ENCODE measurements at places on chromosomes 5 and 9.

DNA sequence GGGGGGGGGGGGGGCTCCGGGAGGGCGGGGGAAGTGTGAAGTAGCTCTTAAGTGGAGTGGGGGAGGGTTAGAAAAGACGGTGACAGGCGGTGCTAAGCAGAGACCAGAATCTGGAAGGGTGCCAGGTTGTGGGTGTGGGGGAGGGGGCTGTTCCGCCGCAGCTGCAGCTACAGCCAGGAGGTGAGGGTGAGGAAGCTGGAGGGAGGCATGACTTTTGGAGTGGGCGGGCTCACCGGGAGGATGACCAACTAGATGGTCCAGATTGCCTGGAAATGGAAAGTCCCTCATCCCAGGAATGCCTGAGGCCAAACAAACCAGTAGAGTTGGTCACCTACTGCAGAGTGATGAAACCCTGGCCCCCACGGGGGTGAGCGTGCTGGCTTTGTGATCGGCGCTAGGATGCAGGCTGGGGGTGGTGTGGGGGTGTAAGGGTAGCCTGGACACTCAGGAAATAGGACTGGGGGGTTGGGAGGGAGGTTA is 158.1 kb upstream of the SHB start:
- DNase-seq = peak; percentile 41

DNA sequence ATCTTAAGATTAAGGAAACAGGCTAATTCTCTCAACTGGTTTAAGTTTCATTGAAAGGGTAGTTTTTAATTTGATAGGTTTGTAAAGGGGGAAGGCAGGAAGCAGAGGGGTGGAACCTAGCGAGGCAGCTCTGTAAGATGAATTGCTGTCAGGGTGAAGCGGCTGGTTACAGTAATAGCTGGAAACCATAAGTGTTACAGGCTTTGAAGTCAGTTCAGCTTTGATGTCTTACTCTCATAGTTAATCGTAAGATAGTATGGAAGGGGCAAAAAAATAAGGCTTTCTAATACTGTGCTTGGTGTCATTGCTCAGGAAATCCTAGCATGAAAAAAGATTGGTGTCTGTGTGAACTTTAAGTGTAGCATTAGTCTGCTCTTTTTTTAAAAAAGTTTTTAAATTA is 20.3 kb downstream of the POU5F2 start:
- no peak for DNase-seq

- DNase-seq = no peak
Measured at GRCh38 chr9:86072394-86072877, 26.9 kb downstream of the GOLM1 start.

DNA sequence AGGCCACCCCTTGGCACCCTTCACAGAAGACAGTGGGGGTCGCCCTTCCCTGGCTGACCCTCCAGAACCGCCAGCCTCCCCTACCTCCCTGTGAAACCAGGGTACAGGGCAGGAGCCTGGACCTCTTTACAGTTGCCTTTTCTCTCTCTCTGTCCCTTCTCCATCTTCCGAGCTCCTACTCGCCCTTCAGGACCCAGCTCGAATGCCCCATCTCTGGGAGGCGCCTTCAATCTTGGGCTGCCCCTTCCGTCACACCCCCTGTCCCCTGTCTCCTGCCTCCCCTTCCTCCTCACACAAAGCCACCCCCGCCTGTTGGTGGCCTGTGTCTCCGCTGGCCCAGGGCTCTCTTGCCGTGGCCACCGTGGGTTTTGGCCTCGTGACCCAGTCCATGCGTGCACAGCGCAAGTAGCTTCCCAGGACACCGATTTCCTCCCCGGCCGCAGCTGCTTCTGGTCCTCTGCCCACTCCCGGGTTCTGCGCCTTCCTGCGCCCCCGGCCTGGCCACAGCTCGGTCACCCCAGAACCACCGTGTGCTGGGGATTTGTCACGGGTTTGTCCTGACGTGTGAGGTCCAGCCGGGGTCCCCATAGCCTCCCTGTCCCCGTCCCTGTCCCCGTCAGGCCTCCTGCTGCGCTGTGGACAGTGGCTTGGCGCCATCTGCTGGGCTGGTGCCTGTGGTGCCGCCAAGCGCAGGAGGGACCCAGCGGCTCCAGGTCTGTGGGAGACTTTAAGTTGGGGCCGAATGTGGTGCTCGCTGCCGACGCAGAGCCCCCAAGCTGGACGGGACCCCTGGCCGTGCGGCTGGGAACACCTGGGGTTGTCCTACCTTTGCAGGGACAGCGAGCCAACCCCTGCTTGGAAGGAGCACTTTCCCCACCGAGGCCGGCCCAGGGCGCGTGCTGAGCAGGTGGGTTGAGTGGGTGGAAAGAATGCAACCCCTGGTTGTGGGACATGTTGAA is 4.0 kb upstream of the TMEM250 start:
- no peak for DNase-seq

DNA sequence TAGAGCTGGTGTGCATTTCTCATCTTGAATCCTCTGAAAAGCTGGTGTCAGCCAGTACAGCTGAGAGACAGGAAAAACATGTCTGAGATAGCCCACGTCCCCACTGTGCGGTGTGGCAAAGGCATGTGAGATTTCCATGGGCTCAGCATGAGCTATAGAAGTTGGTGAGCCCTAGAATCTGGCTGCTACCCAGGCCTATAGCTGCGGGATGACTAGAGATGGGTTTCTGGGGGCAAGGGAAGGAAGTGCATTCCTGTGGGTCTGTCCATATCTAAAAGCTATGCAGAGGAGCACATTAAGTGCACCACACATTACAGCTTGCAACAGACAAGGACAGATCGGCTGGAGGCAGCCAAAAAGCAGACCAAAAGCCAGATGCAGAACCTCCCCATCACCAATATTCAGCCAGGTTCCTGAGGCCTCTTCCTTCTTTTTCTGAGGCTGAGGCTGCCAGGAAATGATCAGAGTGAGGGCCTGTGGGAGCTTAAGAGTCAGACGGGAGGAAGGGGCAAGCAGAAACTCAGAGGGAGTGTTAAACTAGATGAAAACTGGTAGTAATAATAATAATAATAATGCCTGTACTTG is 55.8 kb upstream of the RANBP3L start:
- DNase-seq = no peak

DNA sequence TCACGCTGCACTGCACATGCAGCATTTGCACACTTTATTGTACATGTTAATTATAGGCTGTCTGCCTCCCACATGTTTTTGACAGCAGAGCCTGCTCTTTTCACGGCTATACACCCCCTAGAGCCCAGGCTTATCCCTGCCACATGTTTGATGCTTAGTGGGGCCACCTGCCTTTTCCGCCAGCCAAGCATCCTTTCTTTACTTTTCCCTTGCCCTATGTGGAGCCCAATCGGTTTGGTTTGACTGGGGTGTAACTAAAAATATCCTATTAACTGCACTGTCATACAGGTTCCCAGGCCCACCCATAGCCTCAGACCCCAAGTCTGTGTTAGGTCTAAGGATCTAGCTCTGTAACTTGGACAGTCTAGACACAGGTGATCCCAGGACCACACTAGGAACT is 18.9 kb upstream of the S1PR3 start:
- no peak for DNase-seq

- DNase-seq = peak; percentile 28
Measured at GRCh38 chr9:21974722-21975409, 19.3 kb downstream of the CDKN2A start.

DNA sequence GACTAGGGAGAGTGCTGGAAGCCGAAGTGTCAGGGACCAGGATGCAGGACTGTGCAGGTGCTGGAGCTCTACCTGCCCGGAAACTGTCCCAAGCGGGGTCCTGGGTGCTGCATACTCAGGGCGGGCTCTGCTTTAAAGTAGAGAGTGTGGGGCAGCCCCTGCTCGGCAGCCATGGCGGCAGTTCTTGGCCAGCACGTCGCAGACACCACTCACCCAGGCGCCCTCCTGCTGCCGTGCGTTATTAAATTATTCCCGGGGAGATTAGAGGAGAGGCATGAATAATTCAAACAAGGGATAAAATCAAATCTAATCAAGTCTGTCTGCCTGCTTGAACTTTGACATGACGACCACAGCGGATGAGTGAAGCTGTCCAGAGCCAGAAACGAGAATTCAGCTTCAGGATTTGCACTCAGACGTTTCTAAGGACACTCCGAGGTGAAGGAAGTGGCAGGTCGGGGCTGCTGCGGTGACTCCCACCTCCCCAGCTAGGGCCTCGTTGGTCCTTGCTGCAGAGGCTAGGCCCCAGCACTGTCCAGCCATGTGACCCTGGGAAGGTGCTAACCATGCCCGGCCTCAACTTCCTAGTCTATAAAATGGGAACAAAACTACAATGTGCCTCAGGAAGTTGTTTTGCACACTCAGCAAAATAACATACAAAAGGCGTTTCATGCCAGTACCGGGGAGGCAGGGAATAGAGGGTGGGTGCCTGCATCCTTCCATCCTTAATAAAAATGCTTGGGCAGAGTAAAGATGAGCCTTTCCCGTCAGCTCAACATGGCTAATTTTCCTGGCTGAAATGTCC is 91.3 kb upstream of the ADAMTS2 start:
- no peak for DNase-seq

All from SHP77 treated with DMSO at 0.1 percent for 48 hours (cell line).